ENCODE measurements at places on chromosomes 7 and 10.

- DNase-seq: no peak
Measured at GRCh38 chr10:114928818-114929217, 9.2 kb upstream of the TRUB1 start.

DNA sequence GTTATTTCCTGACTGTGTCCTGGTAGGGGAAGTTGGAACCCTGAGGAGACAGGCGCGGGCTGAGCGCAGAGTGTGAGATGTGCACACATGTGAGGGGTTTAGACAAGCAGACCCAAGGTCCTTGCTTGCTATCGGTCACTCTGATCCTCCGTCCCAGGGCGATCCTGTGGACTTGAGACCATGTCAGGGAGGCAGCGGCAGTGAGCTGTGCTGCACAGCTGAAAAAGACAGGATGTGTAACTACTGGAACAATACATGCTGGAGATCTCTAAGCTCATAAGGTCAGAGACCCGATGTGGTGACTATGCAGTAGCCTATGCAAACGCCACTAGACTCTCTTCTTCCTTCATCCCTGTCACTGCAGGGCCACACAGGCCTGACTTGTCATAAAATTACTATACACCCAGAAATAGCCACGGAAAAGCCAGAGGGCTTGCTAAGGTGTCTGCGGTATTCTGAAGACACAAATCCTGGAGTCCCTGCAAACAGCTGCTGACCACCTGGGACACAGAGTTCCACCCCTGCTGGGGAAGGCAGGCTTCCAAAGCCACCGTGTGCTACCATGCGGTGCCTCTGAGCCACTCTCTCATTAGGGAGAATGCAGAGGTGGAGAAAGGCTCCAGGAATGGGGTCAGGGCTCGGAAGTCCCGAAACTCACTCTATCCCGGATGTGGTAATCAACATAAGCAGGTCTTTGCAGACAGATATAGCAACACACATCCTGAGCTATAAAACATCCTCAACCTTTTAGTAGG, 91.1 kb upstream of the DDC start:
- DNase-seq: no peak

GRCh38 chr7:33757050-33757449, 148.3 kb upstream of the BMPER start:
- DNase-seq: no peak

GRCh38 chr7:112898432-112899290, 108.5 kb upstream of the TMEM168 start:
- peak; percentile 87 for DNase-seq

DNA sequence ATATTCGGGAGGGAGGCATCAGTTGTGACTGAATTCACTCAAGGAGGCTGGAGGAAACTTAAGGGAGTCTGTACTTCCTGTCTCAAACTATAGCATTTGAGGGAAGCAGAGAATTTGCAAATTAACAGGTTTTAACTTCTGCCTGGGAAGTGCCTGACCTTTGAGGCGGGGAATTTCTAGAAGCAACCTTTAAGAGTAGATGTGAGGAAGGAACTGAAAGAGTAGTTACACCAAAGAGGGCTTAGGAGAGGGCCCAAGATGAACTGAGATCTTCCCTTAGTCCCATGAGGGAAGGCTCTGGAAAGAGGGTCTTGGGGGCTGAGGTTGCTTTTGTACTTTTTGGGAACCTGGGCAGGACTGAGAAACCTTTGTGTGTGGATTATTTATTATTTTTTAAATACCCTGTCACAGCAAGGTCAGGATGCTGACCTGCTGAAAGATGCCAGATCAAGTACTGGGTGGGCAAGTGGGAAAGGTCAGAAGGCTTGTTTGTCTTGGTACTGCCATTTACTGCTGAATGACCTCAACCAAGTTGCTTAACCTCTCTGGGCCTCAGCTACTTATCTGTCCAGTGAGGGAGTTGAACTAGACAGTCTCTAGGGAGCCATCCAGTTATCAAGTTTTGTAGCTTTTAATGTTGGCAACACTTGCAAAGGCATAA, 2.4 kb downstream of the GPR158 start:
- DNase-seq: no peak

DNA sequence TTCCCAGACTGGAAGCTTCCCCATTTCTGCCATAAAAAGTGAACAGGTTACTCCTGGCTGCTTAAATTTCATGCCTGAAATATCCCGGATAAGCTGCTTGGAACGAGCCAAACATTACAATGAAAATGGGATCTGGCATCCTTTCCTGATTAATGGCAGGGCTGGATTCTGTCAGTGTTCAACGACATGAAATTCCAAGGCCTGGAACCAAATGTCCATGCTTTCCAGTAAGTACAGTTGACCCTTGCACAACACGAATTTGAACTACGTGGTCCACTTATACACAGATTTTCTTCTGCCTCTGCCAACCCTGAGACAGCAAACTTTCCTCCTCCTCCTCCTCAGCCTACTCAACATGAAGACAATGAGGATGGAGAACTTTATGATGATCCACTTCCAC, 65.4 kb downstream of the SGMS1 start:
- DNase-seq: no peak

GRCh38 chr7:50795831-50796230, 13.1 kb upstream of the GRB10 start:
- DNase-seq: peak; percentile 59

DNA sequence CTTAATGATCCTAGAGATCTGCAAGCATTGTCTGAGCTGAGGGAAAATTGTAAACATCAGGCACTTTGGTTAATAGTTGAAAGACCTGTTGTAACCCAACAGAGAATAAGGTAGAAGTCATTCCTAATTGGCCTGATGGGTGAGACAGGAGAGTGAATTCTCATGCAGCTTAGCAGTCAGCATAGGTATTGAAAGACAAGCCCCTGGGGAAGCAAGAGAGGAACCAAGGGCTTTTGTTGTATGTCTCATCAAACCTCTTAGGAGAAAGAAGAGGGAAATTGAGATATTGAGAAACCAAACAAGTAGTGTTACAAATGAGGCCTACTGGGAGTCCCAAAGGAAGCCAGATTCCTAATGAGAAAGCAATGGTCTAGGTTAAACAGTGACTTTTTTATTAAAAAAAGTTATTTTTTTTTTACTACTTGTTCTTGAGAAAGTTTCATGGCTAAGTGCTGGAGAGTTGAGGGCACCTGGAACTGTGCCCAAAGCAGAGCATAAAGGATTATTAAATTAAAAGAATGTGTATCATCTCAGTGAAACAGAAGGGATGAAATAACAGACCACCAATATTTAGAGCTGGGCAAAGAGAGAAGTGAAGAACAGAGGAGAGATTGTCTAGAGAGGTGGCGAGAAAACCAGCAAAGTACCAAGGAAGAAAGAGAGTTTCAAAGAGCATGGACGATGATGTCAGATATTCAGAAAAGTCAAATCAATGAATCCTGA, 168.9 kb downstream of the CDK14 start:
- DNase-seq: peak; percentile 17

GRCh38 chr10:22635650-22636049, 78.7 kb downstream of the PIP4K2A start:
- DNase-seq: no peak

- no peak for DNase-seq
Measured at GRCh38 chr10:5776136-5776880, 36.9 kb downstream of the GDI2 start.

DNA sequence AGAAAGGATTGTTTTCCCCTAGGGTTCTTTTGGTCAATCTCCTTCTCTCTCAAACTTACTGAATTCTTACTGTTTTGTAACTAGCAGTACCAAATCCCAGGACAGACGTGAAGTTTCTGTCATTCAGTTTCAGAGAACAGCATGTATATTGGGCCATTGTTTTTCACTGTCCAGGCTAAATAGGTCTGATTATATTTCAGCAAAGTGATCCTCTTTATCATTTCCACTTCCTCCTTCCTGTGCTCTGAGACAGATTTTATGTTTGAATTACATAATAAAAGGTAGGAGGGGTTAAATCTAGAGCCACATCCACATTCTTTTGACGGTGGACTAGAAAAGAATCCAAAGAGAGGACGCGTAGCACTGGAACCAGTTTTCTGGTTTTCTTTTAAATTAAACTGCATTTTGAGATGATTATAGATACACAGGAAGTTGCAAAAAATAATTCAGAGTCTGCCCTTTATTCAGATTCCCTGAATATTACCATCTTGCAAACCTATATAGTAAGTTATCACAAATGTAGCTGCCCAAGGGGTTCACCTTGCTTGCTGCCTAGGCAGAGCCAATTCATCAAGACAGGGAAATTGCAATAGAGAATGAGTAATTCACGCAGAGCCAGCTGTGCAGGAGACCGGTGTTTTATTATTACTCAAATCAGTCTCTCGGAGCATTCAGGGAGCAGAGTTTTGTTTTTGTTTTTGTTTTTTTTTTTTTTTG, 40.1 kb downstream of the AKR1E2 start:
- DNase-seq: no peak

DNA sequence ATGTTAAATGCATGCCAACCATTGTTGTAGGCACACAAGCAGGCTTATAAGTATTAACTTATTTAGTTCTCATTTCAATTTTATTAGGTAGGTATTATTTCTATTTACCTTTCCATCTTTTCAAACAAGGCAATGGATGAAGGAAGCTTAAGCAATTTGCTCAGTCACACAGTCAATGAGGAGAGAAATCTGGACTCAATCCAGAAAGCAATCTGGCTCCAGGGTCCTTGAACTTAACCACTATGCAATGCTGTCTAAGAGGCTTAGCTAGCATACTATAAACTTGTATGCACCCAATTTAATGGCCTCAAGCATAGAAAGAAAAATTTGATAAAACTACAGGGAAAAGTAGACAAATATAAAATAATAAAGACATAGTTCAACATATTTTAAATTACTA, 88.6 kb downstream of the VWDE start:
- peak; percentile 65 for DNase-seq

Measured in DMS53 (cell line).